ENCODE measurements at places on chromosomes 16 and 17. TPM values are rescaled to one million over a fixed set of nuclear protein-coding genes. Genes with fewer than 3 reads are reported as not detected.

The PLK1 gene
- total RNA-seq, result 57.6 TPM

The KLHL11 gene
- 17.6 TPM for total RNA-seq

The PLEKHM1 gene
- total RNA-seq, result 17.7 TPM

The DNAAF1 gene
- not detected for total RNA-seq

The DCAKD gene
- 44.7 TPM for total RNA-seq

The TTLL6 gene
- not detected for total RNA-seq

The RASD1 gene
- 0.42 TPM for total RNA-seq

The NKD1 gene
- total RNA-seq, result 0.19 TPM

The TP53TG3 gene
- not detected for total RNA-seq

The OSGIN1 gene
- 3.9 TPM for total RNA-seq

The PRSS33 gene
- not detected for total RNA-seq

The HSD11B2 gene
- total RNA-seq, result 1.3 TPM

The DNAH3 gene
- total RNA-seq, result 0.56 TPM

The KRT33B gene
- total RNA-seq, result not detected

The TBC1D3K gene
- total RNA-seq, result not detected

The DCAF7 gene
- 26.3 TPM for total RNA-seq

The KCNG4 gene
- not detected for total RNA-seq

The MED9 gene
- total RNA-seq, result 7.6 TPM

The WNT9B gene
- total RNA-seq, result not detected

The C1QTNF8 gene
- not detected for total RNA-seq

The TMEM235 gene
- not detected for total RNA-seq

The ADGRG3 gene
- not detected for total RNA-seq

The KRTAP4-5 gene
- not detected for total RNA-seq

The CCL15 gene
- total RNA-seq, result not detected

The NPW gene
- 4.0 TPM for total RNA-seq

The ASGR1 gene
- 0.21 TPM for total RNA-seq

The PTX4 gene
- not detected for total RNA-seq

The UMOD gene
- not detected for total RNA-seq

The CETP gene
- total RNA-seq, result not detected

The CLEC18B gene
- total RNA-seq, result not detected

The TBC1D3L gene
- 4.2 TPM for total RNA-seq

The INPP5K gene
- total RNA-seq, result 19.7 TPM

The COL1A1 gene
- total RNA-seq, result 109 TPM

The CCL3 gene
- total RNA-seq, result not detected

The MOSMO gene
- 7.9 TPM for total RNA-seq

The TMC5 gene
- 0.21 TPM for total RNA-seq

The B4GALNT2 gene
- 0.98 TPM for total RNA-seq

The TEX14 gene
- total RNA-seq, result not detected

The FAM20A gene
- total RNA-seq, result not detected

The AXIN1 gene
- total RNA-seq, result 34.9 TPM

The ZNF629 gene
- total RNA-seq, result 14.6 TPM

The NPIPA7 gene
- not detected for total RNA-seq

The KPNB1 gene
- 276 TPM for total RNA-seq

The ETV4 gene
- total RNA-seq, result 23.2 TPM

The SLC6A2 gene
- total RNA-seq, result 0.23 TPM

The CD300LB gene
- total RNA-seq, result not detected

The MSLN gene
- 11.5 TPM for total RNA-seq

The DPEP3 gene
- not detected for total RNA-seq

The GJC1 gene
- total RNA-seq, result 10.3 TPM
